Mesendoderm (in vitro differentiated cells): ENCODE measurements at places on chromosomes 3 and 15.

DNA sequence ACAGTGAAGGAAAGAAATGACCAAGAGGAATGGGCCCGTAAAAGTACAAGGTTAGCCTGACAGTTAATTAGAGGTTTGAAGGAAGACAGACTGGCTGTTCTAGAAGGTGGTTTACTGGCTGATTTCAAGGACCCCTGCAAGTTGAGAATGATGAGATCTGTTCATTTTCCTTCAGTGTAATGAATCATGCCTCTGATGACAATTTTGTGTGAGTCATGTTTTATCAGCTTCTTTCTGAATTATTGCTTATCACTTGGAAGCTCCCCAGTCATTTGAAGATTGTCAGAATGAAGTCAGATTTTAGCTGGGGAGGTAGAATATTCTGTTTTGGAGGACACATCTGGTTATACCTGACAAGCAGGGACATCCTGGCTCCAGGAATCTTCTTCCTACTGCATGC, 50.6 kb downstream of the DRD3 start:
- H3K36me3 ChIP-seq: no peaks in the 10 kb centered on the region
- no peak for DNase-seq
- no peak overlapping the region for H3K27ac ChIP-seq
- no peaks in the 10 kb centered on the region for H3K27me3 ChIP-seq
- H3K4me1 ChIP-seq: no peaks in the 10 kb centered on the region

- H3K36me3 ChIP-seq: no peaks in the 10 kb centered on the region
- H3K4me1 ChIP-seq: no peaks in the 10 kb centered on the region
- H3K27me3 ChIP-seq: no peaks in the 10 kb centered on the region
- no peak for DNase-seq
- H3K4me3 ChIP-seq: no peak overlapping the region
- H3K27ac ChIP-seq: no peak overlapping the region
These were observed 4.0 kb downstream of the PATL2 start for GRCh38 chr15:44706946-44707636.

DNA sequence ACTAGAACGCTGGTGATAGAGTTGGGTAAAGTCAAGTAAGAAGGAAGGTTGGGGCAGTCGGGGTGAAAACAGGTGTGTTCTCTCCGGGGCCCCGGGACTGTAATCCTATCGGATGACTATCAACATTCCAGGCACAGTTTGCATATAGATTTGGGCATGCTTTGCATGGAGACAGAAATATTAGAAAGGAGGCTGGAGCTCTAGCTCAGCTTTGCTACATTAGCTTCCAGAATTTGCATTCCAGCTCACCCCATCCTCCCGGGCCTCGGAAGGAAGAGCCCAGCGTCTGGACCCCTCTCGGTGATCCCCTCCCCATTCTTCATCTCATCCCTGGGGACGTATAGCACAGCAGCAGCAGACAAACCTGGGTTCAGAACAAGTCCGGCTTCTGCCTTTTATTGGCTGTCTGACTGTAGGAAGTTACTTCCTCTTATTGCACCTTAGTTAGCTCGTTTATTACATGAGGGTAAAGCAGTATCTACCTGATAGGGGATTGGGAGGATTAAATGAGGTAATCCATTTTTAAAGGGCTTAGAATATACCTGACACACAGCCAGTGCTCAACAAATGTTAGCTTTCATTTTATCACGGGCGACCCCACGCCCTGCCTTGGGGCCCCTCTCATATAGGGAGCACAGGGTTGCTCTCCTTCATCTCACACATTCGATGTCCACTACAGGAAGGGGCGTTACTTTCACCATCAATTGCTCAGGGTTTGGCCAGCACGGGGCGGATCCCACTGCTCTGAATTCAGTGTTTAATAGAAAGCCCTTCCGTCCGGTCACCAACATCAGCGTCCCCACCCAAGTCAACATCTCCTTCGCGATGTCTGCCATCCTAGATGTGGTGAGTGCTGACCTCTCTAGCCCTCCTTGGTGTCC, 3.2 kb downstream of the HTR3E start:
- DNase-seq: no peak
- H3K27ac ChIP-seq: no peak overlapping the region
- no peaks in the 10 kb centered on the region for H3K27me3 ChIP-seq
- H3K4me1 ChIP-seq: no peaks in the 10 kb centered on the region

DNA sequence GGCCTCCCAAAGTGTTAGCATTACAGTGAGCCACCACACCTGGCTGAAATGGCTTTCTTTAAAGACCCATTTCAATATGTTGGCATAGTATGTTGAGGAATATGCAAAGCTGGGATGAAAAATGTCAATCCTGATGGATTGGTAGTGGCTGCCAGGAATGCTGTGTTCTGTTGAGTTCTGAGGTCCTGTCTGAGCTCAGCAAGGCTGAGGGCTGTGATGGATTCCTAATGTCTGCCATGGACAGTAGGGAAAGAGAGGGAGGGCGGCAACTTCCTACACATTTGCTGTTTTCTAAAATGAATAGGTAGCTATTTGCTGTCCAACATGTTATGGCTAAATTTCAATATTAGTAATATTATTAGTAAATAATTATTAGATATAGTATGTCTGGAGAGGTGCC, 8.2 kb downstream of the RAB8B start:
- H3K4me1 ChIP-seq: peaks cover 11% of the 10 kb centered on the region
- DNase-seq: no peak
- no peaks in the 10 kb centered on the region for H3K27me3 ChIP-seq
- H3K36me3 ChIP-seq: no peaks in the 10 kb centered on the region
- H3K4me3 ChIP-seq: no peak overlapping the region

DNA sequence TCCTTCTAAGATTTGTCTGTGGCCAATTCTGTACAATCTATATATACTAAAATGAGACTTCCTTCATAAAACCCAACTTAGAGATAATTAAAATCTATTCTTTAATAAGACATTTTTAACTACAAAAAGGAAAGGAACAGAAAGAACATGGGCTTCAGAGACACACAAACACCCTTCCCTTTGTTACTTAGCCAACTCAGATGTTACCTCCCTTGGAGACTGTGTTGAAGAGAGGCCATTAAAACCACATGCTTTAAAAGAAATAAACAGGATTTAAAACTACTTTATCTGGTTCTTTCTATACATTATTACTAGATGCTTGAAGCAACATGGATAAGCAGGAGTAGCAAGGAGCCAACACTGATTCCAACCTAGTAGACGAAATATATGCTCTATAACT, 42.0 kb downstream of the LRRFIP2 start:
- H3K4me1 ChIP-seq: no peaks in the 10 kb centered on the region
- no peak overlapping the region for H3K27ac ChIP-seq

- no peaks in the 10 kb centered on the region for H3K36me3 ChIP-seq
- no peak for DNase-seq
- peaks cover 35% of the 10 kb centered on the region for H3K4me1 ChIP-seq
- H3K4me3 ChIP-seq: no peak overlapping the region
These were observed 25.9 kb downstream of the SMAD3 start for GRCh38 chr15:67091071-67091979.

DNA sequence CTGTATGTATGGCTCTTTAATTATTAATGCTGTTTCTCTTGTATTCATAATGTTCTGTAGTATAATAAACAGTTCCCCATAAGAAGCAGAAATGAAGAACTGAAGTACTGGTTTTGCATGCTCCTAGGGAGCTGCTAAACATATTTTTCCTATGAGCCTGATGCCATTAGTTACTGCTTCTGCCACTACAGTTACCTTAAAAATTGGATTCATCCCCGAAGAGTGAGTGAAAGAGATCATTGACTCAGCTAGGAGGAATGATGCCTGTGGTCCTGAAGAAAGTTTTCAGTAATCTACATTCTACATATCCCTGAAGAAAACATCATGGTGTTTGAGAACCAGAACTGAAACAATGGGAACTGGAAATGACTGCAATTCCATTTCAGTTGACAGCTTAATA, 37.1 kb upstream of the ST3GAL6 start:
- H3K4me3 ChIP-seq: no peak overlapping the region
- H3K27ac ChIP-seq: no peak overlapping the region
- no peaks in the 10 kb centered on the region for H3K27me3 ChIP-seq
- no peak for DNase-seq
- H3K36me3 ChIP-seq: no peaks in the 10 kb centered on the region
- H3K4me1 ChIP-seq: peaks cover 3% of the 10 kb centered on the region

DNA sequence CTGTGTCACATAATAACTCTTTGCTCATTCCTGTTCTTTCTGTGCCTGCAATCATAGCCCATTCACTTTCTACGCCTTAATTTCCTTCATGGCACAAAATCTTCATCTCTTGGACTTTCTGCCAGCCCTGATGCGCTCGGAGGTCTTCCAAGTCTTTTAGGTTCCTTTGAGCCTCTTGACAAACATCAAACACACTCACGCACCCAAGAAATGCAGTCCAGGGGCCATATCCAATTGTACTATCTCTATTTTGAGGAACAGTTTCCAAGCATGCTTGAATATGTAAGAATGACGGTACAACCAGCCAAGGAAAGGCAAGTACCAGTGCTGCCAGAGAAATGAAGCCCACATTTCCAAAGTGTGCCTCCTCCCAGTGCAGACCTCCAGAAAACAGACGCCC, 234.1 kb downstream of the MEX3B start:
- no peaks in the 10 kb centered on the region for H3K4me1 ChIP-seq
- no peak overlapping the region for H3K4me3 ChIP-seq
- H3K27ac ChIP-seq: no peak overlapping the region

DNA sequence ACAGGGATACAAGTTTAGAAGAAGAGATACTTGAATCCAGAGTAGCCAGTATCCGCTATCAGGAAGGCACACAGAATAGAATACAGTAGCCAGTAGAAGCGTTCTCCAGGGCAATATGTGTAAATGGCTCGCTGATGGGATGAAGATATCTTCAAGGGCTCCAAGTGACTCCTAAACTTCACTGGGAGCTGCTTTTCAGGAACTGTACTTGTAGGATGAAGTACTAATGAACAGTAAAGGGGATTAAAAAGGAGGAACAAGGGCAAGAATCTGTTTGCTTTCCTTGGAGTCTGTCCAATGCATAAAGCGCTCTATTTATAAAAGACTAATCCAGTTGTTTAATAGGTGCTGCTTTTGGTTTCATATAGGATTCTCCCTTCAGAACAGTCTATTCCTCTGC, 78.4 kb downstream of the THRB start:
- H3K4me1 ChIP-seq: no peaks in the 10 kb centered on the region
- H3K4me3 ChIP-seq: no peak overlapping the region

DNA sequence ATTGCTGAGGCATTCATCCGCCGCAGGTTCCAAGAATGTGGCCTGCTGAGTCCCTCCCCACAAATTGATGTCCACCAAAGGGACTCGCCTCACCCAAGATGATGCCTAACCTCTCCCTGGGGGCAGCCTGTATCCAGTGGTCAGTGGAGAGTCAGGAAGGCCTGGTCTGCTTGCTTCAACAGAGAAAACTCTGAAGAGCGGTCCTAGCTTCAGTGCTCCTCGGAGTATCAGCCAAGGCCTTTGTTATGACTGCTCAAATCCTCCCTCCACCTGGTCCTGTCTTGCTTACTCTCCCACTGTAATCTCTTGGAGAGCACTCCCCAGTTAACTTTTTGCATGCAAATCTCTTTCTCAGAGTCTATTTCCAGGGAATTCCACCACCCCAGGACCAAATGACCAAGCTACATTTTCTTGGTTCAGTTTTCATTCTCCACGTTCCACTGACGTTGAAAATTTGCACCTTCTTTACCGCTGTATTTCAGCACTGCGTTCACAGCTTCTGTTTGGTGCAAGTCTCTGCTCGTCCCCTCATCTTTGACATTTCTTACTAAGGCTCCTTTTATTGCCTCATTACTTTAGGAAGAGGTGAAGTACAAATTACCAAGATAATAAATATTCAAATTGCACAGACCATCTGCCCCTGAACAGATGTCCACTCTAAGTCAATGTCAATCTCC, 22.3 kb downstream of the CMTM7 start:
- no peaks in the 10 kb centered on the region for H3K27me3 ChIP-seq
- H3K27ac ChIP-seq: no peak overlapping the region
- no peak for DNase-seq
- H3K4me3 ChIP-seq: no peak overlapping the region
- peaks cover 7% of the 10 kb centered on the region for H3K4me1 ChIP-seq
- no peaks in the 10 kb centered on the region for H3K36me3 ChIP-seq

DNA sequence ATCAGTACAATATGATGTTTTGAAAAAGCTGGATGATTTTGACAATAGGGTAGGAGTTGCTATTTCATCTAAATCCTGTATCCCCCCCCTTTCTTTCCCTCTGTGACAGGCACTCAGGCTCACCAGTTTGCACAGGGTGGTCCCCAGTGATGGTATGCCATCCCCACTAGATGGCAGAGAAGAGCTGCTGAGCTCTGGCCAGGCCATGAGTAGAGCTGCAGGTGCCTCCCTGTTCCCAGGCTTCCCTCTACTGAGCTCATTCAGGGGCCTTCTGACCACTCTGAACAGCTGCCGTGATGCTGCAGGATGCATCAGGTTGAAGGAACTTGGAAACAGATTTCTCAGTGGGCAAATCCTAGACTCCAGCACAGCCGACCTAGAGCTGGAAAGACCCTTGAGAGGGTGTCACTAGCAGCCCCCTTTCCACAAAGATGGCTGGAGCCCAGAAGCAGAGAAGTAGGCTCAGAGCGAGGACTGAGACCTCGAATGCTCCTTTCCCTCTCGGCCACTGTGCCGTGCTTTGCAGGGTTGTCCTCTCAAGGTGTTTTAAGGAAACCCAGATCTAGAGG, 45.1 kb downstream of the EFCAB12 start:
- H3K4me1 ChIP-seq: no peaks in the 10 kb centered on the region
- DNase-seq: peak; percentile 85
- H3K27me3 ChIP-seq: no peaks in the 10 kb centered on the region
- peaks cover 3% of the 10 kb centered on the region for H3K36me3 ChIP-seq

DNA sequence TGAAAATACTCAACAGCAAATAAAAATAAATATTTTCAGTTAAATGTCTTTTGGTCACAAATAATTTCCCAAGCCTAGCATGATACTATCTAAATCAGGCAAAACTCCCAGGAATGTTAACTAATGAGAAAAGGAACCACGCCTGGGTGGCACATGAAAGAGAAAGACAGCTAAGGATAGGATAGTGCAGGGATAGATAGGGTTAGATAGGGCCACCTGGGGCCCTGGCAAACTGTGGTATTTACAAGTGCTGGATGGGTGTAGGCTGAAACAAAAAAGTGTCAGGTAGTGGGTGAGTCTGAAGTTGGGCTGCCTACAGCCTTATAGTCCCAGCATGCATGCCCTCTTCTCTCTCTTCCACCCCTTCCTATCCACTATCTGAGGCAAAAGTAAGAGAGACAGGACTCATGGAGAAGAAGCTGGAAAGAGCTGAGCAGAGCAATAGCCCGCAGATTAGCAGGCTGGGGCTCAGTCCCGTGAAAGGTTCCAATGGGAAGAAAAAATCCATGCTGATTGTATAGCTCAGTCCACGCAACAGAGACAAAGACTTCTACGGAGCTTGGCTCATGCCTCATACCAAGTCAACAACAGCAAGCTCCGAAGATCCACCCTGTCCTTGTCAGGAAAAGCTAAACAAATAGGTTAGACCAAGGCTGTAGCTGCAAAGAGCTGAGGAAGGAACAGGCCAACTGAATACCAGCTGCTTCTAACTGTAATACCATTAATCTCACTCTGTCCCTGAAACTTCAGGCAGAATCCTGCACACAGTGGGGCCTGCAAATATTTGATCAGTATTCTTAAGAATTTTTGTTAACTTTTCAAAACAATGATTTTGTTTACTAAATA, 342.1 kb upstream of the ATP11B start:
- no peaks in the 10 kb centered on the region for H3K27me3 ChIP-seq
- peaks cover 3% of the 10 kb centered on the region for H3K4me1 ChIP-seq
- no peaks in the 10 kb centered on the region for H3K36me3 ChIP-seq
- H3K27ac ChIP-seq: peak overlapping the region; percentile 39

GRCh38 chr3:108755686-108756085, 1.5 kb downstream of the RETNLB start:
- no peak for DNase-seq
- no peaks in the 10 kb centered on the region for H3K4me1 ChIP-seq
- H3K27me3 ChIP-seq: no peaks in the 10 kb centered on the region
- no peaks in the 10 kb centered on the region for H3K36me3 ChIP-seq
- no peak overlapping the region for H3K4me3 ChIP-seq

- DNase-seq: no peak
- no peaks in the 10 kb centered on the region for H3K4me1 ChIP-seq
- no peak overlapping the region for H3K27ac ChIP-seq
- no peak overlapping the region for H3K4me3 ChIP-seq
These were observed 141.3 kb upstream of the ATP2B2 start for GRCh38 chr3:10646531-10647335.
